ENCODE measurements at places on chromosomes 12 and 14. TPM values are rescaled to one million over a fixed set of nuclear protein-coding genes. Genes with fewer than 3 reads are reported as not detected.

FAM186B gene
- 0.40 TPM for total RNA-seq

ACSM4 gene
- total RNA-seq: not detected

NEUROD4 gene
- not detected for total RNA-seq

NAV3 gene
- 94.9 TPM for total RNA-seq

SERPINA1 gene
- total RNA-seq: not detected

BBOF1 gene
- 6.0 TPM for total RNA-seq

DDX24 gene
- total RNA-seq: 128 TPM

PMEL gene
- total RNA-seq: 0.65 TPM

CDKN3 gene
- 4.4 TPM for total RNA-seq

SLC39A2 gene
- not detected for total RNA-seq

CLEC4C gene
- not detected for total RNA-seq

LRP1-AS gene
- total RNA-seq: not detected

DNAH10 gene
- 0.46 TPM for total RNA-seq

KLRC4 gene
- not detected for total RNA-seq

GRIP1 gene
- total RNA-seq: 0.33 TPM

HOXC6 gene
- 2.3 TPM for total RNA-seq

CLEC9A gene
- total RNA-seq: not detected

NOS1 gene
- not detected for total RNA-seq

RDH11 gene
- total RNA-seq: 113 TPM

GAS2L3 gene
- total RNA-seq: 11.5 TPM

FKBP4 gene
- total RNA-seq: 70.7 TPM

NEK9 gene
- 103 TPM for total RNA-seq

DEGS2 gene
- total RNA-seq: 0.26 TPM

CPNE8 gene
- total RNA-seq: 12.9 TPM

LGR5 gene
- 2.2 TPM for total RNA-seq

LBHD2 gene
- not detected for total RNA-seq

SLCO1B1 gene
- not detected for total RNA-seq

PELI2 gene
- 7.6 TPM for total RNA-seq

KLHL33 gene
- 0.03 TPM for total RNA-seq

COPZ1 gene
- total RNA-seq: 111 TPM

KRT83 gene
- total RNA-seq: not detected

GPR162 gene
- total RNA-seq: 6.6 TPM

KRT7 gene
- 15.0 TPM for total RNA-seq

KLRC2 gene
- not detected for total RNA-seq

ARHGAP9 gene
- 0.33 TPM for total RNA-seq

Measured in smooth muscle cell of the pulmonary artery (primary cell).